ENCODE measurements at places on chromosomes 4 and X.

DNA sequence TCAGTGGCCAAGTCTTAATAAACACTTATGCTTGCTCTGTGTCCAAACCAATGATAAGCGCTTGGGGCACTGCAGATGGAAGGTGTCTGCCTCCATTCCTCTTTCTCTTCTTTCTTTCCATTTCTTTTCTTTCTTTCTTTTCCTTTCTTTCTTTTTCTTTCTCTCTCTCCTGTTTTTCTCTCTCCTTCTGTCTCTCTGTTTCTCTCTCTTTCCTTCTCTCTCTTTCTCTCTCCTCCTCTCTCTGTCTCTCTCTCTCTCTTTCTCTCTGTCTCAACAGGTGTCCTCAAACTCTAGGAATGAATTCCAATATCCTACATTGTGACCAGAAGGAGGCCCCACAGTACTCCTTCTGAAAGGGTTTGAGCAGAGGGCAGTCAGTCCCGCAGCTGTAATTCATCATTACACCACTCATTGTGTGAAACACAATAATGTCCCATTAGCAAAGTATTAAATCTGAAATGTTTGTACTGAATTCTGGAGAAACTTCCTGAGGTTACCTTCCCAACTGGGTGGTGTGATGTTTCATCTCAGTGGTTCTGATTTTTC lies 66.5 kb upstream of the PAGE1 start:
- no peak for DNase-seq

- DNase-seq = no peak
Measured at GRCh38 chr4:41718907-41719306, 29.6 kb downstream of the PHOX2B start.

- peak; percentile 23 for DNase-seq
Measured at GRCh38 chr4:153919667-153920066, 130.8 kb upstream of the SFRP2 start.

- DNase-seq = no peak
Measured at GRCh38 chrX:8822002-8822401, 20.8 kb upstream of the FAM9A start.

GRCh38 chr4:76772498-76773106 lies 125.3 kb downstream of the SOWAHB start:
- no peak for DNase-seq

GRCh38 chrX:153608806-153609205 lies 9.9 kb upstream of the CCNQ start:
- no peak for DNase-seq

DNA sequence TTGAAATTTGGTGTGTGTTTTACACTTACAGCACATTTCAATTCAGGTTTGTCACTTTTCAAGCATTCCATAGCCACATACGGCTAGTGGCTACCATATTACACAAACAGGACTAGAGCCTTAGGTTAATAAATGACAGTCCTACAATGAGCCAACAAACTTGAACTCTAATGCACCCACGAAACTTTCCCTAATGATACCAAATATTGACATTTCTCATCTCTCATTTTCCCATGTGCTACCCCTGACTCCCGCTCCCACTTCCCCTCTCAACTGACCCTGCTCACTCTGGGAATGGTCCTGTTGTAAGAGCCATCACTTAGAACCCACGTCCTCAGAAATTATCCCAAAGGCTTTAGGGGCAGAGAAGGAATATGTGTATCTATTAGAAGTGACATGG lies 4.9 kb upstream of the TLR10 start:
- DNase-seq = no peak

DNA sequence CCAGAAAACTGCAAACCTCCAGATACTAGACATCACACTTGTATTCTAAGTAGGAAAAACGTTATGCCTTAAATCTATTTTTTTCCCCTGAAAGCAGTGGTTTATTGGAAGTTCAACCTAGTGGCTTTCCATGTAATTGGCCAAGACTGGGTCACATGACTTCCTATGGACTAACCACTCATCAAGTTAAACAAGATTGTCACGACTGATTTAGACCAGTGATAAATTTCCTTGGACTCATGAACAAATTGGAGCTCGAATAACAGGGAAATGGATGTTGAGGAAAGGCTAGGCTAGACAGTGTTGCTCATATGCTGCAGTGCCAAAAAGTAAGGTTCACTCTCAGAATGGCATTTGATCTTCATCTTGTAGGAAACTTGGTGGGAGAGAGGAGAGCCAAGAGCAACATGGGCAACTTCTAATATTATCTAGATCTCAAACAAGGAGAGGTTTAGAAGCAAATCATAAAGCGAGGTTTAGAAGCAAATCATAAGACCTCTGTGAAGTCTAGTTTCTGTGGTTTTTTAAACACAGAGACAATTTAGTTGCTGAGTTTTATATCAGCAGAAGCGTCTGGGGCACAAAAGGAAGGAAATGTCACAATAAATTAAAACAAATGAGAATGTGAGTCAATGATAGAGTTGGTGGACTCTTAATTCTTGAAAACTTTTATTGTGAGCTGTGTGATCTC lies 165.6 kb upstream of the BOD1L1 start:
- DNase-seq = no peak

DNA sequence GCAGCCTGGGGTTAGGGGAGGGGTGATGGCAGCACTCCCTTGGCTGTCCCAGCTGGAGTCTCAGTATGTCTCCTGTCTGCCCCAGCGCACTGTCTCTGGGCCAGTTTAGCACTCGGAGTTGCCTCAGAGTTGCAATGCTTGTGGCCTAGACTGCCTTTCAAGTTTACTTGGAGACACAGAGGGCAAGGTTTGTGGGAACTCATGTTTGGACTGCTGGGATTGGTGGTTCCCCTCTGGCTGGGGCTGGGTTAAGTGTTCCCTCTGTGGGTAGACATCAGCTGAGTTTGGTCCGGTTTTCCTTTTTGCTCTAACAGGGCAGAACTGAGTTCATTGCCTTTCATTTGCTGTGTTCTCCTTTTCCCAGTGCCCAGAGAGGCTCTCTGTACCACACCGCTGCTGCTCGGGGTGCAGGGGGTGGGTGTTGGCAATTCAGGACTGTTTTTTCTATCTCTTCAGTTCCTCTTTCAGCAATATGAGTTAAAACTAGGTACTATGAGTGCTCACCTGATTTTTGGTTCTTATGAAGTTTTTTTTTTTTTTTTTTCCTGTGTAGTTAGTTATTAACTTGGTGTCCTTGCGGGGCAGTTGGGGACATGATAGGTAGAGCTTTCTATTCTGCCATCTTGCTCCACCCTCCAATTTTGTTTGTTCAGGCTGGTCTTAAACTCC lies 17.2 kb downstream of the RAB33B start:
- no peak for DNase-seq

GRCh38 chr4:112094330-112094729 lies 50.9 kb upstream of the FAM241A start:
- no peak for DNase-seq

DNA sequence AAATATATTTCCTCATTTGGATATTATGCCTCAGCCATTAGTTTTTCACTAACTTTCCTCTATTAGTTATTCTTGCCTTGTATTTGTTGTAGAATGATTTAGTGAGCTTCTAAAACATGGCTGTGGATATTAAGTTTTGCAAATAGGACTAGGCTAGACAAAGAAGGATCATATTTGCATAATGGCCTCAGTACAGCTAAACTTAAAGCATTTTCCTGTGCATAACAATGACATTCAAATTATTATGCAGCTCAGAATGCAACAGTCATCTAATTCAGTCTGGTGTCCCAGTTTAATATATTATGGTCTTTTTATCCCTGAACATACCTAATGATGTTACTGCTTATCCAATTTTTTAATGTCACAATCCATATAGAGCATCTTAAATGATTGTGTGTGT lies 155.3 kb upstream of the DDIT4L start:
- DNase-seq = no peak

DNA sequence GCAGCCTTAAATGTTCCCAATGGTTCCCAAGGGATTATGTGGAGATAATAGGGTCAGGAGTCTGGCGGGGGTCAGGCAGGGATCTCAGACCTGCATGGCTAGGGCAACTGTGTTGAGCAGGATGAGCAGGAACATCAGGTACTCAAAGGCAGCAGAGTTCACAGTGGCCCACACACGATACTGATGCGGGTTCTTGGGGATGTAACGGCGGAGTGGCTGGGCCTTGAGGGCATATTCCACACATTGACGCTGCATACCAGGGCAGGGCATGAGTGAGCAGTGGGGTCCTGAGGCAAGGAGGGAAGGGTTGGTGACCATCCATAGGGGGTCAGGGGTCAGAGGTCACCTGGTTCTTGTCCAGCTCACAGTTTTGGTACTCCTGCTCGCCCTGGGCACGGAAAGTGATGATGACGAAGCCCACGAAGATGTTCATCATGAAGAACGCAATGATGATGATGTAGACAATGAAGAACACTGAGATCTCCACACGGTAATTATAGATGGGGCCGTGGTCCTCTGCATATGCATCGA lies 15.1 kb upstream of the SYP start:
- no peak for DNase-seq

DNA sequence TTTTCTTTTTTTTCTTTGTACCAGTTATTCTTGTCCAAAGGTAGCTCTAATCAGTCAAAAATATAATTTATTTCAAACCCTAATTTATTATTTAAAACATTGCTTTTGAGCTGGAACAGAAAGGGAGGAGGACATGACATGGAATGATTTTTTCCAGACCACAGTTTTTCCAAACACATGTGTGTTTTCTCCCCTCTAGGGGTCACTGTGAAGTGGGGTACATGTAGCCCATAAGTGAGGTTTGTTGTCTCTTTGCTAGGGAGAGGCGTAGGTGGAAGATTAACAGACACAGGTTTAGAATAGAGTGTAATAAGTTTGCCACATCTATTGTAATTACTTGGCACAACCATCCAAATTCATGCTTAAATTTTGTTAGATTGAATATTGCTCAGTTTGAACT lies 83.0 kb downstream of the TNIP2 start:
- no peak for DNase-seq

GRCh38 chr4:152065545-152065944 lies 304.7 kb upstream of the GATB start:
- no peak for DNase-seq

DNA sequence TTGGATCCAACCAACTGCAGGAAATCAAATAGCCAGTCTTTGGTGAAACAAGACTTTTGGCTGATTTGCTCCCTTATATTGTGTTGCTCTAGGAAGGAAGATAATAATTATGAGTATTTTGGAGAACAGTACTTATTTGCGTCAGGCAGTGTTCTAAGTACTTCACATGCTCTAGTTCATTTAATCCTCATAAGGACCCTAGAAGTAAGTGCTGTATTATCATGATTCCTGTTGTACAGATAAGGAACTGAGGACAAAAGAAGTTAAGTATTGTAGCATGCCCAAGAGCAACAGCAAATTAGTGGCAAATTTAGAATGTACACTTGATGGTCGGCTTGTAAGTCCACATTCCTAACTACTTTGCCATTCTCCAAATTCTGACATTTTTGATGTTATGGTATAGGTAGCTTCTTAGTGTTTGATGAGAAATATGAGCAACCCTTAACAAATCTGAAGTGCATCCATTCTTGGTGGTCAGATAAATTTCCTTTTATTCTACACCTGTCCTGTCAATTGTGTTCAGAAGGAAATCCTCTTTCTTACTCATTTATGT lies 72.0 kb downstream of the SPRY1 start:
- no peak for DNase-seq

GRCh38 chr4:146062340-146062739 lies 113.2 kb upstream of the LSM6 start:
- no peak for DNase-seq

DNA sequence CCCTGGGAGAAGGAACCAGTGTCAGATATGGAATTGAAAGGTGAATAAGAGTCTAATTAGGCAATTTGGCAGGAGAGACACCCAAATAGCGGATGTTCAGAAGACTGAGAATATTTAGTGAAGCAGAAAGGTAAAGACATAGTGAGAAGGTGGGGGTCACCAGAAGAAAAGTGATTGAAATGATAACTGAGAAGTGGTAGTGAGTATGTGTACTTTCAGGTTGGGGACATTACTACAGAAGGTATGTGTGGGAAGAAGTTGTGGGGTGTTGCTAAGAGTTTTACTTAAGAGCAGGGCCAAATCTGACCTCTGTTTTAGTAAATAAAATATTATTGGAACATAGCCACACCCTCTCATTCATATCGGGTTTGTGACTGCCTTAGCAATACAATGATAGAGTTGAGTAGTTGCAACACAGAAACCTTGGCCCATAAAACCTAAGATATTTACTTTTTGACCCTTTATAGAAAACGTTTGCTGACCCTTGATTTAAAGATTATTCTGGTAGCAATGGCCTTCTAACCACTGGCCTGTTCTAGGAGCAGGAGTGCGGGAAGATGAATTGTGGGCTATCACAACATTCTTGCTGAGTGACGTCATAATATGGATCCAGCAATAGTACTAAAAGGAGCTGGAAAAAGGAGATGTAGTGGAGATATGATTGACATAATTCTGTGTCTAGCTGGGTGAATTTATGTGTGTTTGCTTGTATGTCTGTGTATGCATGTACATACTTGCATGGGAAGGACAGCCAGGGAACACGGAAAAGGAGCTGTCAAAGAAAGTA lies 115.3 kb downstream of the HS3ST1 start:
- DNase-seq = no peak

GRCh38 chrX:1545776-1546408 lies 8.9 kb upstream of the P2RY8 start:
- no peak for DNase-seq

DNA sequence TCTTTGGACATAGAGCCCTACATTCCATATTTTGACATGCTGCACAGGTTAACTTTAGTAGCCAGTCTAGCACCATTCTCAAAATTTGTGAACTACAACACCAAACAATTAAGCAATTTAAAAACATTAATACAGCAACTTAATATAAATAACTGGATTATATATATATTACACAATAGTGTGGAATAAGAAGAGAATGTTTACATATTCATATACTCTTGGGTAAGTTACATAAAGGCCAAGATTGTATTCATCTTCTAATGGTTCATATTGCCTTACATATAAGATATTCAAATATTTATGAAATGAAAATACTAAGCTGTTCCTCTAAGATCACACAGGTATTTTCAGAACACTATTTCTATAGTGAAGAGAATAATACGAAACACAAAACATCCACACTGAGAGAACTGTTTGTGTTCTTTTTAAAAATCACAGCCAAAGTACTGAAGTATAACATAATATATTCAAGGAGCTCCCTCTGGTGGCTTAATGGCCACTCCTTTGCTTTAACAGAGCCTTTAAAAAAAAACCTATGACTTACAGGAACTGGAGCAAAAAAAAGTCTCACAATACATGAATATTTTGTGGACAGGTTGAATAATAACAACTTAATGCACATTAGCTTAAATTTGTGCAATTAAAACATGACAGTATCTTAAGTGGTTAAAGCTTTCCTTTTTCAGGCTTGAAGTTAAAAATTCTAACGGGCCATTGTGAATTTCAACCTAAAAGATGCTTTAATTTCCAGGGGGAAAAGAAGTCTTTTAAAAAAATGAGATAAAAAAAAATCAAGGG lies 46.2 kb downstream of the NEK1 start:
- DNase-seq = peak; percentile 51
